ENCODE measurements at places on chromosomes 12 and 14.

DNA sequence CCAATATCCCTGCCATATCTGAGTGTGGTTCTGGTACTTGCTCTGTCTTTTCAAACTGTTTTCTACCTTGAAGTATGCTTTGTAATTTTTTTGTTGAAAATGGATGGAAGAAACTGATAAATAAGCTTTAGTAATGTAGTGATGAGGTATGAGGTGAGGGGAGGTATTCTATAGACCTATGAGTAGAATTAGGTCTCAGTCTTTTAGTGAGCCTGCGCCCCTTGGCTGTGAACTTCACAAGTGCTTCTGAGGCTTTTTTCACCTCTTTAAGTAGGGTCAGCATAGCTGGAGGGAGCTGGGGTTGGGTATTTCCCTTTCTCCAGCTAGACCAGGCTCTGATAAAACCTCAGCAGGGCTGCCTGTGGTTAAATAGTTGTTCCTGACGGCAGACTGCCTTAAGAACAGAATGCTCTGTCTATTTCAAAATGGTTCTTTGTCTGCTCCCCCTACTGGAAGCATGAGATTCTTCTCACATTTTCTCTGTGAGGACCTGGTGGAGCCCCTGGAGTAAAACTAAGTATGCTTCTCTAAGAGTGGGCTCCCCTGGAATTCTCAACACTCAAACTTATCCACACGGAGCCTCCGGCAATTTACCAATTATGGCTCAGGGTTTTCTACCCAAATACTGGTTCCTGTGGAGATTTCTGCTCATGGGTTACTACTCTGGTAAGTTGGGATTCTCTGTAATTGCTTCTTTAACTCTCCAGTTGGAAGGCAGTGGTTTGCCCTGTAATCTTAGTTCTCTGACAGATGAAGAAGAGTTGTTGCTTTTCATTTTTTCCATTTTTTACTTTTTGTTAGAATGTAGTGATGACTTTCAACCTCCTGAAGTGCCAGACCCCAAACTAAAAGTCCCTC is 13.1 kb downstream of the KRT5 start:
- DNase-seq = no peak

DNA sequence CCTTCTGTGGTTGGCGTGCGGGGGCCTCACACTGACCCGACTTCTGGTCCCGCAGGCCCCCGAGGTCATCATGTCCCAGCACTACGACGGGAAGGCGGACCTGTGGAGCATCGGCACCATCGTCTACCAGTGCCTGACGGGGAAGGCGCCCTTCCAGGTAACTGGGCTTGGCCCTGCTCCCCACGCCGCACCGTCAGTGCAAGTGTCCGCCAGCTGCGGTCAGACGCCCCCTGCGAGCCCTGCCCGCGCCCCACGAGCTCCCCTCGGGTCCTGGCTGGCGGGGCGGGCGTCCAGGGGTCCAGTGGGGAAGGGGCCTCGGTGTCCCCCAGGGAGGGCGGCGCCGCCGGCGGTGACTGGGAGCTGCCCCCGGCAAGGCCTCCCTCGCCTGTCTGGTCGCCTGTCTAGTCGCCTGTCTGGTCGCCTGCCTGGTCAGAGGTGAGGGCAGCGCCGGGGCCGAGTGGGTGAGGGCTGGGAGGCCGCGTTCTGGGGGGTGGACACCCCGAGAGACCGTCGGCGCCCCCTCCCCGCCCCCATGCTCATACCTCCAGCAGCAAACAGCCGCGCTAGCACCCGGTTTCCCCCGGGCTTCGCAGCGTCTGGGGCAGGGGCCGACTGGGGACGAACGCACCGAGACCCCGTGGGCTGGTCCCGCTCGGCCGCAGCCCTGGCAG is 14.8 kb downstream of the ULK1 start:
- peak; percentile 74 for DNase-seq

DNA sequence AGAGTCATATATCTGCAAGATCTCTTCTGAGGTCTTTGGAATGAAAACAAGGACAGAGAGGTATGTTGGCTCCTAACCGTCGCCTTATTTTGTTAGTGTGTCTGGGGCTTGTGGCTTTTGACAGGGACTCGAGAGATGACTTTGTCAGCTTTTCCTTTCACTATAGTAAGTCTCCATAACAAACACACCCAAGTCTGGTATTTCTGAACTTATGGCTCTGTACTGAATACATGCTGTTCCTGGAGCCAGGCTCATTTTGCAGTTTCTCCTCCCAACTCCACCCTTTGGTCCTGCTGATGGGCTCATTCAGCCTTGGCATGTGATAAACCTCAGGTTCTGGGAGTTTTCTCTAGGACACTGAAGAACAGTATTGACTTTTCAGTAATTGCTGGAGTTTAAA is 27.7 kb upstream of the TMED10 start:
- DNase-seq = no peak

- DNase-seq = peak; percentile 70
These were observed 10.4 kb upstream of the GPR132 start for GRCh38 chr14:105075379-105076295.

DNA sequence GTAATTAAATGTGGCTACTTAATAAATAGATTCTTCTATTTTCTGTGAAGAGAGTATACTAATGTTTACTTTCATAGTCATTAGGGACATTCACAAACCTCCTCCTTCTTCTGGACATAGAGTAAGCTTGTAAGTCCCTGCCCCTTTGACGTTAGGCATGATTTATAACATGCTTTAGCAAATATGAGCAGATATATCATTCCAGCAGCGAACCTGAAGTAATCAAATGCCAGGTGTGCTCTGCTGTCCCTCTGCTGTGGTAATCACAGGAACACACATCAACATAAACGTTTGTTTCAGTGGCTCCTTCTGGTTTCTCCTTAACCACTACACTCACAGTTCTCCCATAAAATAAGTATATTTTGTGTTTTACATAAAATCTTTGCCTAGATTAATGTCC is 961.8 kb downstream of the FLRT2 start:
- no peak for DNase-seq
